CD4-positive, alpha-beta T cell treated with Interleukin-10 for 1 hour (primary cell): ENCODE measurements at places on chromosomes 13 and 19.

DNA sequence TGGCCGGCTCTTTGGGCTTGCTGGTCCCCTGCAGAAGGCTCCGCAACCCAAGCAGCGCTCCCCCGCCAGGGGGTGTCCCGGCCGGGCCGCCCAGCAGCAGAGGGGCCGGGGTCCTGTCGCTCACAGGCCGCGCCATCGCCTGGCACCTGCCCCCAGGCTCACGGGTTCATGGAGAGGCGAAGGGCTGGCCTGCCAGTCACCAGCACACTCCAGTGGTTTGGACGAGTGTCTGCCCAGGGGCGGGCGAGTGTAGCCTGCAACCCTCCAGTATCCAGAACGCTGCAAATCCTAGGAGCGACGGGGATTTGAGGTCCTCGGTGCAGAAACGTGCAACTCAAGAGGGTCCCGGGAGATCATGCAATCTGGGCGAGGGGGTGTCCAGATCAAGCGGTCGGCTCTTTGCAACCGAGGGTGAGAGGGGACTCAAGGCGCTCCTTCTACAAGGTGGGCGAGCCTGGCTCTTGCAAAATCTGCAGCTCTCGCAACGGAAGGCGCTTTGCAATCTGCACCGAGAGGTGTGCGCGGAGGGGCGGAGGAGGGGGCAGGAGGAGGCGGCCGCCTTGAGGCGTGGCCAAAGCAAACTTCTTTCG lies at the start of gene DBP:
Gene DBP (minus strand): TSS at position 521 of the 590 bp plus-strand sequence. CDS start 385 bp downstream, at position 136.
- no peak for DNase-seq

GRCh38 chr19:29495901-29496441 lies 29.8 kb upstream of the VSTM2B start:
- no peak for DNase-seq

DNA sequence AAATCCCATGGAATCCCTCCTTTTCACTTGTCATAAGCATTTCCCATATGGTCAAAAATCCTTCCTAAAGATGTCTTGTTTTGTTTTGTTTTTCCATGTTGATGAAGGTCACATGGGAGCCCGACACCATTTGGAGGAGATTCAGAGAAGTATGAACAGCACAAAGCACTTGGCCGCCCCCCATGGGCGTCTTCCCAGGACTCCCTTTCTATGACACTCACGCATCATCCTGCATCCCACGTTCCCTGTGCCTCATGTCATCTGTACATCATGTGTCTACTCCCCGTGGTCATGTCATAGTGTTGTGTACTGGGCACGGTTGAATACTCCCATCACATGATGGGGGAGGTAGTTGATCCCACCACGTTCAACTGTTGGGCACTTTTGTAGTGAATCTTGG lies 2.0 kb downstream of the ZSCAN1 start:
- no peak for DNase-seq

- no peak for DNase-seq
Measured at GRCh38 chr19:21440321-21440720, 43.4 kb downstream of the ZNF493 start.

GRCh38 chr19:2841855-2842574 lies 740 bp downstream of the ZNF555 start:
- no peak for DNase-seq

DNA sequence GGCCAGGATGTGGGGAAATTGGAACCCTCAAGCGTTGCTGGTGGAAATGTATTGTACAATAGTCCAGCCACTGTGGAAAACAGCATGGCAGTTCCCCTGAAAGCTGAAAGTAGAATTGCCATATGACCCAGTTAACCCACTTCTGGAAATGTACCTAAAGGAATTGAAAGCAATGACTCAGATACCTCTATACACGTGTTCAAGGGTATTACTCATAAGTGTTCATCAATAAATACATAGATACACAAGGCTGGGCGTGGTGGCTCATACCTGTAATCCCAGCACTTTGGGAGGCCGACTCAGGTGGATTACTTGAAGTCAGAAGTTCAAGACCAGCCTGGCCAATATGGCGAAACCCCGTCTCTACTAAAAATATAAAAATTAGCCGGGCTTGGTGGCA lies 71.9 kb upstream of the IRS2 start:
- DNase-seq = no peak
